A549 treated with AZD2906 at 1 μM for 4 hours (cell line): ENCODE measurements at places on chromosomes 5 and 9. TPM values are rescaled to one million over a fixed set of nuclear protein-coding genes. Genes with fewer than 3 reads are reported as not detected.

Gene ANKRD34B
- total RNA-seq, result 0.03 to 0.15 TPM (median 0.06 TPM) in 5 replicates

Gene RIC1
- total RNA-seq, result 9.8 to 12.8 TPM (median 12.0 TPM) in 5 replicates

Gene DOCK8
- 0.29 to 0.71 TPM (median 0.51 TPM) in 5 replicates for total RNA-seq

Gene PCDHB10
- 0.02 to 0.06 TPM (median 0.03 TPM) in 3 of 5 replicates, not detected in the others for total RNA-seq

Gene CDHR2
- total RNA-seq, result 0.06 to 0.29 TPM (median 0.15 TPM) in 5 replicates

Gene OMD
- not detected in 5 replicates for total RNA-seq

Gene DMRT3
- total RNA-seq, result 0.03 TPM in 1 of 5 replicates, not detected in the others

Gene TMEM232
- total RNA-seq, result 0.10 to 0.34 TPM (median 0.27 TPM) in 4 of 5 replicates, not detected in the other

Gene DAB2IP
- total RNA-seq, result 9.8 to 14.0 TPM (median 11.2 TPM) in 5 replicates

Gene ORM2
- total RNA-seq, result not detected in 5 replicates

Gene PCDHAC1
- total RNA-seq, result 1.7 to 2.2 TPM (median 1.9 TPM) in 5 replicates

Gene PCDHA4
- total RNA-seq, result 1.5 to 2.0 TPM (median 1.8 TPM) in 5 replicates

Gene CPLANE1
- total RNA-seq, result 3.7 to 4.6 TPM (median 4.1 TPM) in 5 replicates

Gene PIP5KL1
- total RNA-seq, result 1.1 to 2.4 TPM (median 1.8 TPM) in 5 replicates

Gene ZNF618
- 7.5 to 11.1 TPM (median 9.3 TPM) in 5 replicates for total RNA-seq

Gene TAF11L2
- not detected in 5 replicates for total RNA-seq

Gene CLIC3
- 3.2 to 7.2 TPM (median 5.6 TPM) in 5 replicates for total RNA-seq

Gene TJP2
- 4.0 to 5.2 TPM (median 4.4 TPM) in 5 replicates for total RNA-seq

Gene GARIN3
- not detected in 5 replicates for total RNA-seq

Gene MSX2
- total RNA-seq, result 4.3 to 5.0 TPM (median 4.9 TPM) in 5 replicates

Gene SRP19
- 71.3 to 85.3 TPM (median 75.9 TPM) in 5 replicates for total RNA-seq

Gene INSL4
- total RNA-seq, result 14.4 to 17.2 TPM (median 16.2 TPM) in 5 replicates
